ENCODE measurements at places on chromosomes 7 and 10.

DNA sequence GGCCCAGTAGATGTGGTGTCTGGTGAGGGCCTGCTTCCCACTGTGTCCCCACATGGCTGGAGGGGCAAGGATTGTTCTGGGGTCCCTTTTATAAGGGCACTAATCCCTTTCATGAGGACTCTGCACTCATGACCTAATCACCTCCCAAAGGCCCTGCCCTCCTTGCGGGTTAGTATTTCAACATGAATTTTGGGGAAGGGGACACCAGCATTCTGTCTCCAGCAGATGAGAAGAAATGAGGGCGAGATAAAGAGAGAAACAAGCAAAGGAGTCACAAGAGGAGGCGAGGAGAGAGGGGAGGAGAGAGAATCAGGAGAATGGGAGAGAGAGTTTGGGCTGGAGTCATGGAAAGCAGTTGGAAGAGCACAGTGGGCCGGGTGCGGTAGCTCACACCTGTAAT is 83.7 kb downstream of the C10orf105 start:
- no peak for DNase-seq

- DNase-seq: no peak
Observed at GRCh38 chr7:30471205-30471604, 7.4 kb downstream of the NOD1 start.

DNA sequence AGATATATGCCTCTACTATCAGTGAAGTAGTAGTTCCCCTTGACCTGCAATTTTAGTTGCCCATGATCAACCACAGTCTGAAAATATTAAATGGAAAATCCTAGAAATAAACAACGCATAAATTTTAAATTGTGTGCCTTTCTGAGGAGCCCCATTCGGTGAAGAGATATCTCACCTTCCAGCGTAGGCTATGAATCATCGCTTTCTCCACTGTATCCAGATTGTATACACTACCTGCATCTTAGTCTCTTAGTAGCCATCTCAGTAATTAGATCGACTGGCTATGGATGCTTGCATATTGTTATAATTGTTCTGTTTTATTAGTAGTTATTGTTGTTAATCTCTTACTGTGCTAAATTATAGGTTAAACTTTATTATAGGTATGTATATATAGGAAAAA is 151.3 kb downstream of the LRRC4 start:
- DNase-seq: no peak

DNA sequence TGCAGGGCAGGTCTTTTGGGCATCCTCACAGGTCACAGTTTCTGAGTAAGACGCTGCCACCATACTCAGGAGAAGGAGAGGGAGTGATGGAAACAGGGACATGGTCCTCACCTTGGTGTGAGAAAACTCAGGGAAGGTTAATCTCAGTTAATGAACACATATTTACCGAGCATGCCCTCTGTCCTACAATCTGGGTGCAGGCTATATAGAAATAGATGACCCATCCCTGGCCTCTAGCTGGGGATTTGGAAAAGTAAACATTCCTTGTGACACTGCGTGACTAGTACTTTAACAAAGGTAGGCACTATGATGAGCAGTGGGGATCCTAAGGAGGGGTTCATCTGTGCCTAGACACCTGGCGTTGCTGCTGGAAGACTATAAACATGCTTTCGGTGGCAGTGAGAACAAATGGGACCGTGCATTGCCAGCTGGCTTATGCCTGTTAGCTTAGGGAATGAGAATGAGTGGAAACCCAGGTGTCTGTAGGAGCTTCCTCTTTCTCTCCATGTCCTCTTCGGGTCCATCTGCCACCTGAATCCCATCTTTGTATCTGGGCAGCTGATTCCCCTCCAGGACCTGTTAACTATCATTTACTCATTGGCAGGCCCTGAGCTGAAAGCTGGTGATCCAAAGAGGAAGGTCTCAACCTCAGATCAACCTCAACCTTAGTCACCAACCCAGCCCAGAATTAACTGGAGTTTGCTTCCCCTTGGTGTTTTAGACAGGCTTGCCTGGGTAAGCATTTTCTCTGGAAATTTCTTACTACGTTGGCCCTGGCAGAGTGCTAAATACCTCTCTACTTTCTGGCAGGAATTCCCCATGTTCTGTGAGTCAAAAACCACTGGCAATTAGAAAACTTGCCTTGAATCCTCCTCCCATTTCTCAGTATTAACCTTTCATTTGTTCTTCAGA is 794 bp downstream of the MBL2 start:
- no peak for DNase-seq

DNA sequence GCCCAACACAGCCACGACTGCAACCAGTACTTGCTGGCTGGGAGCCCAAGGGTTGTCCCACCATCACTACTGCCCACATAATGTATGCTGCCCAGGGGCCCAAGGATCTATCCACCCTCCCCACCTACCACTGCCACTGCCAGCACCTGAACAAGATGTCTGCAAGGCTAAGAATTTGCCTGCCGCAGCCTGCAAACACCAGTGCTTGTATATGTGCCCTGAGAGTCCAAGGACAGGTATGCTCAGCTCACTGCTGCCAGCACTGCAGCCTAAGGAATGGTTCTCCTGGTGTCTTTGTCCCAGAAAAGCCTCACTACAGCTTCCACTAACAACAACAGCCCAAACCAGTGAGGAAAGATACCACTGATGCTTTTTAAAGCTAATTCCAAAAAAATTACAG is 1174.0 kb downstream of the SORCS1 start:
- no peak for DNase-seq

GRCh38 chr7:28656529-28656928 is 244.2 kb downstream of the CREB5 start:
- DNase-seq: no peak

DNA sequence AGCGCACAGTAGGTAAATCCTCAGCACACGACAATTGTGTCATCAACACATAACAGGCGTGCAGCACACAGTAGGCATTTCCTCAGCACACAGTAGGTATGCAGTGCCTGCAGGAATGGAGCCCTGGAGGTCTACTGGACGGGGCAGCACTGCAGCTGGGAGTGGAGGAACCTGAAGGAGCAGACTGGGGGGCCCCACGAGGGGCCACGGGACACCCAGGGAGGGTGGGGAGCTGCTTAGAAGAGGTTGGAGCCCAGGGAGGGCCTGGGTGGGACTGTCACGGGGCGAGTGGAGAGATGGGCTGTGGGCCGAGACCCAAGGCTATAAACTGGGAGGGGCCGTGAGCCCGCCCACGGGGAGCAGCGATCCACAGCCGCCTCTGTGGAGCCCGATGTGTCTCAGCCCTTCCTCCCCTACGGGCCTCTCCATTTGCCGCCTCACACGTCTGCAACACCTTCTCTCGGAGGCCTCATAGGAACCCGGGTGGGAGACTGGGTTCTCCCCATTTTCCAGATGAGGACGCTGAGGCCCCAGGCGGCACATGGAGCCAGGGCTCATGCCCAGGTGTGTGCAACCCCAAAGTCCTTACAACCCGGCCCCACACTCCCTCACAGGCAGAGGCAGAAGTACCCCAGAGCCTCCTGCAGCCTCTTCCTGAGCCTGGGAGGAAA is 101.5 kb downstream of the MICALL2 start:
- DNase-seq: no peak

DNA sequence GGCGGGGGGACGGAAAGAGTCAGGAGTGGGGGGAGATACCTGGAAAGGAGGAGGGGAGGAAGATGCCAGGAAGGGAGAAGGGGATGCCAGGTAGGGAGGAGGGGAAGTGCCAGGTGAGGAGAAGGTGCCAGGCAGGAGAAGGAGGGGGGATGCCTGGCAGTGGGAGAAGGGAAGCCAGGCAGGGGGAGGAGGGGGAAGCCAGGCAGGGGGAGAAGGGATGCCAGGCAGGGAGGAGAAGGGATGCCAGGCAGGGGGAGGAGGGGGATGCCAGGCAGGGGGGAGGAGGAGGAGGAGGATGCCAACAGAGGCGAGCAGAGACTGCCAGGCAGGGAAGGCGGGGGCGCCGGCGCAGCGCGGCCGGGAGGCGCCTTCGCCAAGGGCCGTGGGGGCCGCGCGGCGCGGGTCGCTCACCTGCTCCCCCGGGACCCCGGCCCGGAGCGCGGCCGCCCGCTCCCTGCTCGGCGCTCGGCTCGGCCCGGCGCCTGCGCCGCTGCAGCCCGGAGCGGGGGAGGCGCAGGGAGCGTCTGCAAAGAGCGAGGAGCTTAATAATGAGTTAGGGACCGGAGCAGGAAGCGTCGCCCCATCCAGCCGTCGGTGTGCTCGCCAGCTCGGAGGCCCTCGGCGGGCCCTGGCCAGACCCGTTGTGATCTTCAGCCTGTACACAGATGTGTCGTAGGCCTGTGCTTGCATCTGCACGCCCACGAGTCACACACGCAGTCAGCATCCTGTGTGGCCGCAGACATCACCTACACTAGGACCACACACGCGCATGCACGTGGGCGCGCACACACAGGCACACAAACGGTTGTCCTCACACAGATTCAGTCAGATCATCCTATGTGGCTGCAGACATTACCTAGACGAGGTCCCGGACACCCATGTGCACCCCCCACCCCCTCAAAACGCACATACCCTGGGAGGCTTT is 28.4 kb upstream of the SMARCD3 start:
- DNase-seq: peak; percentile 51

- no peak for DNase-seq
Observed at GRCh38 chr7:107622429-107622828, 38.2 kb upstream of the SLC26A4 start.

DNA sequence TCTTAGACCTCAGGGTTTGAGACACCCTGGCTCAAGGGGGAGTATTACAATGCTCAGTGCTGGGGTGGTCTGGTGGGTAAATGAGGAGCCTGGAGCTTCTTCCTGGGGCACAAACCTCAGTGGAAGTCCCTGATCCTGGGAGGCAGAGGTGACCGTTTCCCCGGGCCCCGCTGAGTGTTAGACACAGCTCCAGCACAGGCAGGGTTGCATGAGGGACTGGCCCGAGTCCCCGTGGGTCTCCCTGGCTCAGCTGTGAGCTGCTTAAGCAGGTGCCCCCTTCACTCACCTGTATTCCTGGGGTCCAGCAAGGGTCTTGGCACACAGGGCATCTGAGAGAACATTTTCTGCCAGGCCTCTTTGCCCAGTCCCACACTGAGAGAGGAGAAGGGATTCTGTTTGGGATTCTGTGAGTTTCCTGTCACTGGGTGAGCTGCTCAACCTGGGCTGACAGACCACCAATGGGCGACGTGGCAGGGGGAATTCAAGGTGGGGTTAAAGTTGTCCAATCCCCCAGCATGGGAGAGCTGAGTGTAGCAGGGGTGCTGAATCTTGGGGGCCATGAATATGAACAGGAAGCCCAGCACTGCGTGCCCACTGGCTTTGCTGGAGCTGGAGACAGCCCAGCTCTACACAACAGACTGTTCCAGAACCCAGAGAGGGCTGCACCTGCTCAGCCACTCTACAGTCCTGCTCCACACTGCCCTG is 29.9 kb downstream of the DDIT4 start:
- DNase-seq: no peak

DNA sequence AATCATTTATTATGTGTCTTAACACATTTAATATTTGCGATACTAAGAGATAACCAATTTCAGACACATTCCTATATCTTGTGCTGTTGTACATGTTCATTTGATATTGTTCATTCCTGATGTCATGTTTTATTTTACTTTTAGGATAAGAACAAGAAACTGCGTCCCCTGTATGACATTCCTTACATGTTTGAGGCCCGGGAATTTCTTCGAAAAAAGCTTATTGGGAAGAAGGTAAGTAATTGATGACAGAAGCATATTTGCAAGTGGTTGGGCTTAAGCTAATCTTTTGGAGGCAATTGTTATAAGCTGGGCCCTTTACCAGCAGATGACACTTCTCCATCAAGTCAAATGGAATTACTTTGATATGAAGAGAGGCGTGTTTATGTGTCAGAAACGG is 155.3 kb downstream of the SND1 start:
- DNase-seq: no peak

DNA sequence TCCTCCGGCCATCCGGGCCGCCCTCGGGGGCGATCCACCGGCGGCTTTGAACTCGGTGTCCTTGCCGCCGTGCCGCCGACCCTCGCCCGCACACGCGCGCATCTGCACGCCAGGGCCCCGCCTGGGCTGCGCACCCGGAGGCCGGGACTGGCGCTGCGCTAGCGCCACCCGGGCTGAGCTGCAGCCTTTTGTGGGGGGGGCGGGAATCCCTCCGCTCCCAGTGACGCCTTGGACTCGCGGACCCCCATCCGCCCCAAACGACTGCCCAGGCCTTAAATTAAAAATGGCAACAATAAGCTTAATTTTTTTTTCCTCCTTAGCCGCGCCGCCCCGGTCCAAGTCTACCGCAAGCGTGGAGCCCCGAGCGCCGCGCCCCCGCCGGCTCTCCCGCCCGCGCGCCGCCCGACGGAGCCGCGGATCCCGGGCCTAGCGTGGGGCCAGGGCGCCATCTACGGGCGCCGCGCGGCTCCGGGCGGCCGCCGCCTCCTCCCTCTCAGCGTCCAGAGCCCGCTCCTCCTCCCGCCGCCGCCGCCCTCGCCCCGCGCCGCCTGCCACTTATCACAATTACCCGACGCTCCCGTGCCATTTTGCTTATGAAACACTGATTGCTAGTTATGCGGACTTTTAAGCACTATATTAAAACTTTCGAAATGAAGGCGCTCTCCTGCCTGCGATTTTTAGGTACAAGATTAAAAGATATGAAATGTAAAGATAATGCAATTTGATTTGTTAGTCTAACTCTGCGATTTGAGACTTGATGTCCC is 7.5 kb upstream of the EBF3 start:
- no peak for DNase-seq

GRCh38 chr7:50851451-50851850 is 68.8 kb upstream of the GRB10 start:
- no peak for DNase-seq

- DNase-seq: no peak
Observed at GRCh38 chr7:152105205-152105604, 79.7 kb downstream of the GALNT11 start.

- DNase-seq: no peak
Observed at GRCh38 chr10:100380400-100380799, 33.4 kb downstream of the SCD start.

DNA sequence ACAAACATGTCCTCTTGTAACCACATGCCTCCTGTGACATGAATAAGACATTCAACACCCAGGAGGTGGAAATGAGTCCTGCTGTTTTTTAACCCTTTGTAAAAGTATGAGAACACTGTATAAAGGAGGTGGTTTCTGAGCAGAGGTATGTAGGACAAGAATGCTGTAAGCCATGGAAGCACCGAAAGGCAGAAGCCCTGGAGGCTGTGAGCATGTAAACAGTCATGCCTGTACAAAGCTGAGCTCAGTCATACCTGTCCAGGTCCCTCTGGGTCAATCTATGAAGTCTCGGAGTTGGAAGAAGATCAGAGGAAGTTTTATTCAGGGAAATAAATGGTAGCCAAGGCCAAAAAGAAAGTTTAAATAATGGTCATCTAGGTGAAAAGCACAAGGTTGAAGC is 34.7 kb upstream of the XPNPEP1 start:
- DNase-seq: no peak
